ENCODE measurements at places on chromosomes 2 and 18.

GRCh38 chr2:190468814-190469569 is 60.8 kb downstream of the MFSD6 start:
- peak; percentile 93 for DNase-seq
- no peaks in the 10 kb centered on the region for H3K27me3 ChIP-seq
- peaks cover 12% of the 10 kb centered on the region for H3K4me1 ChIP-seq

DNA sequence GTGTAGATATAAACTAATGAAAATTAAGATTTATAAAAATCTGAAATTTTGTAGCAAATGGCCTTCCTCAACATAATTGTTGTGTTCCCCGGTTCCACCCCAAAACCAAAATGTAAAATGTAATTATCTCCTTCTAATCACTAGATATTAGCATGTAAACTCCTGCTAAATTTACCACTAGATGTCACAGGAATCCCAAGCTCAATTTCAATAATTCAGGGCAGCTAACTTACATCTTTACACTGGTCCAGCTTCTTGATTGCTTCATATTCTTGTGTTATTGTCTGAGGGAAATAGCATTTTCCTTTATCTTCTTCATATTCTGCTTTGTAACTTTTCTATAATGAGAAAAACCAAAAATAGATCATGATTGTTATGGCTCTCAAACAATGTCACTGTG is 42.6 kb downstream of the NEB start:
- H3K27ac ChIP-seq = no peak overlapping the region
- no peaks in the 10 kb centered on the region for H3K27me3 ChIP-seq
- H3K4me1 ChIP-seq = no peaks in the 10 kb centered on the region

DNA sequence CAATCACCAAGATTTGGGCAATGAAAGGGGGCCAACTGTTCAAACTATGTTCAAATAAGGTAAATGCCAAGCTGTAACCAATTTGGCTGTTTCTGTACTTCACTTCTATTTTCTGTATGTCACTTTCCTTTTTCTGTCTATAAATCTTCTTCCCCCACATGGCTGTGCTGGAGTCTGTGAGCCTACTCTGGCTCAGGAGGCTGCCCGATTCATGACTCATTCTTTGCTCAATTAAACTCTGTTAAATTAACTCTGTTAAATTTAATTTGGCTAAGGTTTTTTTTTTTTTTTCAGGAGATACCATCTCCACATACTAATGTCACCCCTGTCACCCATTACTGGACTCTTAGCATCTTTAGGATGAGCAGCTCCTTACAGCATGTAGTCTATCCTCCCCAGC is 178.8 kb upstream of the TWIST2 start:
- H3K36me3 ChIP-seq = no peaks in the 10 kb centered on the region
- H3K4me3 ChIP-seq = no peak overlapping the region
- no peak for DNase-seq
- no peaks in the 10 kb centered on the region for H3K4me1 ChIP-seq
- no peak overlapping the region for H3K27ac ChIP-seq
- no peaks in the 10 kb centered on the region for H3K27me3 ChIP-seq

GRCh38 chr2:21633466-21633865 is 509.7 kb downstream of the TDRD15 start:
- H3K27ac ChIP-seq = no peak overlapping the region
- no peak overlapping the region for H3K4me3 ChIP-seq
- no peaks in the 10 kb centered on the region for H3K27me3 ChIP-seq
- no peaks in the 10 kb centered on the region for H3K4me1 ChIP-seq
- DNase-seq = no peak

- no peaks in the 10 kb centered on the region for H3K4me1 ChIP-seq
- H3K27ac ChIP-seq = no peak overlapping the region
- H3K27me3 ChIP-seq = no peaks in the 10 kb centered on the region
- DNase-seq = no peak
- H3K4me3 ChIP-seq = no peak overlapping the region
Observed at GRCh38 chr18:45687621-45688020, 36.4 kb upstream of the SLC14A1 start.

GRCh38 chr2:75986617-75987016 is 275.9 kb upstream of the GCFC2 start:
- H3K27ac ChIP-seq = no peak overlapping the region
- DNase-seq = no peak
- H3K27me3 ChIP-seq = no peaks in the 10 kb centered on the region

- peak; percentile 18 for DNase-seq
- no peak overlapping the region for H3K27ac ChIP-seq
- H3K4me1 ChIP-seq = peaks cover 7% of the 10 kb centered on the region
- H3K4me3 ChIP-seq = peak overlapping the region; percentile 67
- peaks cover 2% of the 10 kb centered on the region for H3K27me3 ChIP-seq
- H3K36me3 ChIP-seq = no peaks in the 10 kb centered on the region
Observed at GRCh38 chr2:6866275-6866671, 566 bp upstream of the CMPK2 start.

- peaks cover 21% of the 10 kb centered on the region for H3K4me1 ChIP-seq
- no peaks in the 10 kb centered on the region for H3K27me3 ChIP-seq
- no peak overlapping the region for H3K4me3 ChIP-seq
Observed at GRCh38 chr2:74862020-74862964, 28.4 kb downstream of the HK2 start.

DNA sequence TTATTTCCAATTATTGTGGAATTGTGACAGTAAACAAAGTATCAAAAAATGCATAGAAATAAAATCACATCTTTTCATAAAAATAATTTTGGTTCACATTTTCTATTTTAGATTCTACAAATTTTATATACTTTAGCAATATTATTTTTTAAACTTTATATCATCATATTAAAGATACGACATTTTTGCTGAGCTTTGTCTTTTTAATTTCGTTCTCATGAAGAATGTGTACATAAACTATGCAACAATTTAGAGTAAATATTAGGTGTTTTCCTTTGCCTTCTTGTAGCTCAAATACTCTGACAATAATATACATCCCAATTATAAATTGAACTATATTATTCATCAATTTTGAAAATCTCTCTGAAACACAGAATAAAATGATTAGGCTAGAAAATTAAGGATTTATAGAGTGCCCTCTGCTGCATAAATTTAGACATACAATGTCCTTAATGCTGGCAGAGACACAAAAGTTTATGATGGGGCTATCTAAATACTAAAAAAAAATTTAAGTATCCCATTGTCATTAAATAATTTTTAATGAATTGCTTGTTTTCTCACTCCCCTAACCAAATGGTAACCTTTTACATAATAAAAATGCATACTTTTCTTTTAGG is 45.7 kb downstream of the CCDC102B start:
- no peak overlapping the region for H3K4me3 ChIP-seq
- no peak for DNase-seq
- no peaks in the 10 kb centered on the region for H3K27me3 ChIP-seq
- H3K4me1 ChIP-seq = peaks cover 6% of the 10 kb centered on the region
- H3K27ac ChIP-seq = no peak overlapping the region

- H3K36me3 ChIP-seq = no peaks in the 10 kb centered on the region
- H3K27me3 ChIP-seq = no peaks in the 10 kb centered on the region
- H3K27ac ChIP-seq = no peak overlapping the region
- DNase-seq = no peak
- no peak overlapping the region for H3K4me3 ChIP-seq
Observed at GRCh38 chr2:160355080-160355479, 138.5 kb downstream of the RBMS1 start.

DNA sequence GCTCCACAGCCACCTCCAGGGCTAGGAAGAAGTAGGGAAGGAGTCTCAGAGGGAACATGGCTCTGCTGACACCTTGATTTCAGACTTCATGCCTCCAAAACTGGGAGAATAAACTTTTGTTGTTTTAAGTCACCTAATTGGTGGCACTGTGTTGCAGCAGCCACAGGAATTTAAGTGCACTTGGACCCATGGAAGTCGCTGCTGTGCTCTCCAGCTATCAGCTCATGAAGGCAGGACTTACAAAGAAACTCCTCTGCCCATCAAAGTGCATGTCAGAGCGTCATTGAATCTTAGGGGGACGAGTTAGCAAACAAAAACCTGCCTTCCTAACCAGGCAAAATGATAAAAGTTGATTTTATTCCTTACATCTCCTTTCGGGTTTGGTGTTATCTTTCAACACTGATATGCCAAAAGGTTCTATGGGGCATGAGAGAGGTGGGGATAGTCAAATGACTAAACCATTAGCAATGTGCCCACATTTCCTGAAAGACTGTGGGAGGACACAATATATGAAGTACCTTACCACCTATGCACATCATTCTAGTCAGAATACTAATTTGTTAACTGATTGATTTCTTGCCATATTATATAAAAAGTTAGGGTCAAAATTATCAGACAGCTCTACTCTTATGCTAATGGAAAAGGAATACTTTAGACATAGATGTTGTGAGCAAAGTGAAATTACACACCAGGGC is 235.8 kb upstream of the TNP1 start:
- DNase-seq = no peak
- H3K27ac ChIP-seq = no peak overlapping the region
- no peaks in the 10 kb centered on the region for H3K4me1 ChIP-seq
- no peak overlapping the region for H3K4me3 ChIP-seq
- H3K36me3 ChIP-seq = no peaks in the 10 kb centered on the region
- no peaks in the 10 kb centered on the region for H3K27me3 ChIP-seq

- peak overlapping the region; percentile 23 for H3K27ac ChIP-seq
- DNase-seq = no peak
- H3K4me1 ChIP-seq = peaks cover 70% of the 10 kb centered on the region
- no peaks in the 10 kb centered on the region for H3K27me3 ChIP-seq
Observed at GRCh38 chr2:54603357-54603756, 120.1 kb upstream of the EML6 start.

DNA sequence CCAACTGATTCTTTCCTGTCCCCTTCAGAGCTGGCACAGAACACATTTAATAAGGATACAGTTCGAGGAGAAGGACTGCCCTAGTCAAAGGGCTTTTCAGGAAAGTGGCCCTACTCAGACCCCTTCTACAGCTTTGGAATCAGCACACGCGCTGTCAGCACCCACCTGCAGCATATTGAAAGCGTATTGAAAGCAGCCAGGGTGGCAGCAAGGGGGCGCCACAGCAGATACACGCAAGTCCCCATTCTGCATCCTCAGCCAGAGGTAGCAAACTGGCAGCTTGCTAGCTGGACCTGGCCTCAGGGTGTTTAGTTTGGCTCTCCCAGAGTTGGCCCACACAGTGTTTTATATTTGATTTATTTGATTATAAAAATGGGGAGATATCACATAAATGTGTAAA is 101.0 kb upstream of the NT5C1B start:
- DNase-seq = no peak
- H3K4me3 ChIP-seq = no peak overlapping the region
- H3K27me3 ChIP-seq = no peaks in the 10 kb centered on the region

DNA sequence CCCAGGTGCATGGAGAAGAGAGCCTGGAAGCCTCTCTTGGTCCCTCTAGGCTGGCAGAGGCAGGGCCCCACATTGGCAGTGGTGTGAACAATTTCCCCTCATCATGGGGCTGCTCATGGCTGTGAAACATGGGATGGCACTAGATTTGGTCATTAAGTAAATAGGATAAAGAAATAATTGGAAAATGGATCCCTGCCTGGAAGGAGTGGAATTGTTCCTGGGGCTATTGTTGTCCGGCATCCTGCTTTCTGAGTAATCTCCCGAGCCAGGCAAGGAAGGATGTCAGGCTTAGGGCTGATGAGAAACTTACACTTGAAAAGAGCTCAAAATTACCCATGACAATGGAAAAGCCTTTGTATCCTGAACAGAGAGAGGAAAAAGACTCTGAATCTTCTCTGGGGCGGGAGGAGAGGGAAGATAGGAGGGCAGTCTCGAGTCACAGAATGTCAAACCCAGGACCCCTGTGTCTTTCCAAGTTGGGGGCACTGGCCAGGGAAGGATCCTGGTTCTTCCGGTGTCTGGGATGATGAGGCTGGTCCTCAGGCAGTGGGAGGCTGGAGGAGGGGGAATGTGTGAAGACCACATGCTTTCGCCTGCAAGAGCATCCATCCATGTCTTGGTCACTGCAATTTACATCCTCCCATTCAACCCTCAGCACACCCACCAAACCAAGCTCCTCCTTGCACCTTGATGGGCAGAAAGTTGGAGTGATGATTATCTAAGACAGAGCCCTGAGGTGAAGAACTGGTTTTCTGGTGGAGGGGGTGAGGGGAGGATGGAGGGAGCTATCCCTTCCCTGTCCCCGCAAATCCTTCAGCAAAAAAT is 27.1 kb upstream of the STEAP3 start:
- no peak for DNase-seq
- H3K27ac ChIP-seq = no peak overlapping the region
- H3K4me3 ChIP-seq = no peak overlapping the region
- H3K4me1 ChIP-seq = peaks cover 11% of the 10 kb centered on the region

- peaks cover 2% of the 10 kb centered on the region for H3K4me1 ChIP-seq
- no peaks in the 10 kb centered on the region for H3K36me3 ChIP-seq
- no peak overlapping the region for H3K27ac ChIP-seq
- no peak for DNase-seq
Observed at GRCh38 chr2:163185160-163185559, 346.6 kb upstream of the KCNH7 start.

DNA sequence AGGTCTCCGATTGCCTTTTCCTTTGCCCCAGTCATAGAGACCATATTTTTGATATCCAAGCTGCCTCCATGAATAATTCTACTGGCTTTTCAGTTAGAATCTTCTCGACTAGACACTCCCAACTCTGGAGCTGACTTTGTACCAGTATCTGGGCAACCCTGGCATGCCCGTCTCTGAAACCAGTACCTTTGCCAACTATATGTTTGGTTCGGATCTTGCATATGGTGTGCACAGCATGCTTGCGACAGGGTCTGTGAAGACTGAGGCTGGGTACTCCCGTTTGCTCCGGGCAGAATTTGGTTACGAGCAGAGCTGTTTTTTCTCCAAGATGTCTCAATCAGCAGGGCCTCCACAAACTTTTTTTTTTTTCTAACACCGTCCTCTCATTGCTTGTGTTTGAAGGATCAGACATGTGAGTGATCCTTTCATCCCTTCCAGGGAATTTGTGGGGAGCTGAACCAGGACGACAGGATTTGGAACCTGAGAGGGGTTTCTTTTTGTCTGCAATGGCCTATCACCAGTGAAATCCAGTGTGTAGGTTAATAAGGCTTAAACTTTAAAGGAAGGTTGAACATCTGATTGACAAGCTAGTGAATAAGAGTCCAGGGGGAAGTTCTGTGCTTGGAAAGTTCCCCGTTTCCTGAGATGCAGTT is 322.3 kb downstream of the MYCN start:
- H3K36me3 ChIP-seq = no peaks in the 10 kb centered on the region
- no peaks in the 10 kb centered on the region for H3K4me1 ChIP-seq
- H3K4me3 ChIP-seq = no peak overlapping the region
- no peak for DNase-seq
- no peaks in the 10 kb centered on the region for H3K27me3 ChIP-seq

GRCh38 chr2:170024721-170025120 is 153.2 kb upstream of the MYO3B start:
- no peak overlapping the region for H3K27ac ChIP-seq
- H3K4me3 ChIP-seq = no peak overlapping the region
- no peak for DNase-seq
- peaks cover 2% of the 10 kb centered on the region for H3K36me3 ChIP-seq
